GM10248 (cell line): ENCODE measurements at places on chromosomes 4 and X.

GRCh38 chrX:5536261-5536660, 692.4 kb downstream of the NLGN4X start:
- DNase-seq: no peak

DNA sequence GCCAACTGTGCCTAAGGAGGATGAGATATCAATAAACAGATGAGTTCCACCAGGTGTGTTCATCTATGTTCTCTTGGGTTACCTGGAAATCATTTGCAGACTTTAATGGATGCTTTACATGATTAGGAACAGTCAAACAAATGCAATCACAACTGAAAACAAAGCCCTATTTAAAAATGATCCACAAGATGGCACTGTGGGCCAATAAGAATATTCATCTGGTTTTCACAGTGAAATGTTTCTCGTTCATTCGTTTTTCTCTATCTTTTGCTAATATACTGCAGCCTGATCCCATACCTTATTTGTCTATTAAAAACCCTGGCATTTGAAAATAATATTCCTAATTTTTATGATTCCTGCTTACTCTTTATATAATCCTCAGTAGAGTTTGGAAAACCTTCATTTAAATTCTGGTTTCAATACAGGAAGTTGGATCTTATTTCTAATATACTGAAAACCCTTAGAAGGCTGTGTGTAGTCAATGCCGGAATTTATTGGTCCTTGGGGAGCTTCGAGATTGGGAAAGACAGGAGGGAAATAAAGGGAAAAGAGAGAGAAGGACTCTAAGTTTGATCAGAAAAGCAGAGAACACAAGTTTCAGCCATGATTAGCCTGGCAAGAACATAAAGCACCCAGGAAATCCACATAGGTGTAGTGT, 63.8 kb upstream of the TAPT1 start:
- DNase-seq: peak; percentile 31

- no peak for DNase-seq
Measured at GRCh38 chr4:94365304-94365703, 22.7 kb upstream of the HPGDS start.

DNA sequence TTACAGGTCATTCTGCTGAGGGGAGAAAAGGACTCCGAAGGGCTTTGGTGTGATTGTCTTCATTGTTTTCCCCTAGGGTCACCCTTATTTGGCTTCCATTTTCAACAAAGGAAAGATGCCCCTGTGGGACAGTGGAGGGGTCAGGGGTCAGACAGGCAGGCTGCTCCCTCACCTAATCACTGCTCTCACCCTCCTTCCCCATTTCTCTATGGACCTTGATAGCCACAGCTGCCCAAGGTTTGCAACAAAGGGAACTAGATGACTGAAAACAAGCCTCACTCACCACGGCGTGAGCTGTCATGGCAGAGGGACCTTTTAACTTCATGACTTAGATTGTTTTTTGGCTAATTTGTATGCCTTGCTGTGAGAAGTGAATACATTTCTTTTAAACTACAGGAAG, 40.7 kb downstream of the C4orf51 start:
- DNase-seq: no peak

DNA sequence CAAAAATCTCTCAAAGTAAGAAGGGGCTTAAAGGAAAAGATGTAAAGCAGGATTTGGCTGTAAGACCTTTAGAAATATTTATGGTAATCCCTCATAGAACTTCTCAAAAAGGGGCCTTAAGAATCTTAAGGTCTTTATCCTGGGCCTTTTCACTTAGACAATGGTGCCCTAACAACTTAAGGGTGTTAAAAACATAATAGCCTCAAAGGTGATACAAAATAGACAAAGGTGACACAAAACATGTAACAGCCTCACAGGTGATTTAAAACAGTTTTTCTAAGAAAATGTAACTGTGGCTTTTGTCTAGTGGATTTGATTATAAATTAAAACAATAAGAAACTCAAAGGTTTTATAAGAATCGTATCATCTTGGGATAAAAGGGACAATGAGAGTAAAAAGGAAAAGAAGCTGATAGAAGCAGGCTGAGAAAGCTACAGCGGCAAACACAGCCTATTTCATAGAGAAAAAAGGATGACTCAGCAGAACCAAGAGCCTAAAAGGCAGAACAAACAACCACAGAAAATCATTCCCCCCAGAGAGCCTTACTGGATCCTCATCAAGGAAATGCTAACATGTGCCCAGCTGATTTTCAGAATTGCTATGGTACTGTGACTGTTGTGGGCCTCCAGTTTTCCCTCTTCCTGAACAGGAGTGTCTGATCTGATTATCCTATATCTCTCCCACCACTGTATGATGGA, 164.3 kb downstream of the STPG2 start:
- no peak for DNase-seq

DNA sequence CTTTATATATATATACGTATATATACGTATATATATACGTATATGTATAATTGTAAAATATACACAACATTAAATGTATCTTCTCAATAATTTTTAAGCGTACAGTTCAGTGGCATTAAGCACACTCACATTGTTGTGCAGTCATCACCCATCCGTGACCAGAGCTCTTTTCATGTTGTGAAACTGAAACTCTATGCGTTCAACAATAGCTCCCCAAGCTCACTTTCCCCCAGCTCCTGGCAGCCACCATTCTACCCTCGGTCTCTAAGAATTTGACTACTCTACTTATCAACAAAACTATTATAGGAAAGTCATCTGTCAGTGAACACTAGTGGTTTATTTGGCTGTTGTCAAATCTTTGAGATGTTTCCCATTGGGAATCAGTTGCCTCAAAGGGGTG, 621.8 kb upstream of the GALNT7 start:
- DNase-seq: no peak

DNA sequence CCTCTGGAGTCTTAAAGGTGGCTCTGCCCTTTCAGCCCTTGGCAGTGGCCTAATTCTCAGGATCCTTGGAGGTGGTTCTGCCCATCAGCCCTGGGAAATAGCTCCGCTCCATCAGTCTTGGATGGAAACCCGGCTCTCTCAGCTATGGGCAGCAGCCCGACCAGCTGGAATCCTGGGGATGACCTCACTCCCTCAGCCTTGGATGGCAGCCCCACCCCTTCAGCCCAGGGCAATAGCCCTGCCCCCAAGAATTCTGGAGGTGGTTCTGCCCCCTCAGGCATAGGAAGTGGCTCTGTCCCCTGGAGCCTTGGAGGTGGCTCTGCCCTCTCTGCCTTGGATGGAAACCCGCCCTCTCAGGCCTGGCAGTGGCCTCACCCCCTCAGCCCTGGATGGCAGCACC, 127.7 kb downstream of the RBMX2 start:
- DNase-seq: no peak

GRCh38 chrX:110435196-110435595, 76.5 kb downstream of the RTL9 start:
- no peak for DNase-seq

GRCh38 chr4:22477136-22477812, 38.6 kb downstream of the ADGRA3 start:
- DNase-seq: no peak

GRCh38 chrX:152632445-152633097, 5.1 kb upstream of the GABRQ start:
- no peak for DNase-seq

DNA sequence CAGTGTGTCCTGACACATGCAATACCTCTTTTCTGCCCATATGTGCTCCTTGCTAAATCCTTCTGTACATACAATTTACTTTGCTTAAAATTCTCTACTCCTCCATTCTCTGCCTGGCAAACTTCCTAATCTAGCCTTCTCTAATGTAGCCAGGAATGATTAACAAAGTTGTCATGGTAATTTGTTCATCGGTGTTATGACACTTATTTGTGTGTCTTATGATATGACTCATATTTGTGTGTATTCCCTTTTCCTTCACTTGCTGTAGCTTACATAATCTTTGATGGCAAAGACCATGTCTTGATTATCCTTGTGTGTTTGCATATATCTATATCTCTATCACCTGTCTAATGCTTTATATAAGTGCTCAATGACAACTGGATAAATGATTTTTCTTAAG, 133.3 kb downstream of the COL25A1 start:
- DNase-seq: no peak

- DNase-seq: no peak
Measured at GRCh38 chrX:64379924-64380323, 15.3 kb downstream of the MTMR8 start.
